ENCODE measurements at places on chromosomes 1 and 21. TPM values are rescaled to one million over a fixed set of nuclear protein-coding genes. Genes with fewer than 3 reads are reported as not detected.

DNA sequence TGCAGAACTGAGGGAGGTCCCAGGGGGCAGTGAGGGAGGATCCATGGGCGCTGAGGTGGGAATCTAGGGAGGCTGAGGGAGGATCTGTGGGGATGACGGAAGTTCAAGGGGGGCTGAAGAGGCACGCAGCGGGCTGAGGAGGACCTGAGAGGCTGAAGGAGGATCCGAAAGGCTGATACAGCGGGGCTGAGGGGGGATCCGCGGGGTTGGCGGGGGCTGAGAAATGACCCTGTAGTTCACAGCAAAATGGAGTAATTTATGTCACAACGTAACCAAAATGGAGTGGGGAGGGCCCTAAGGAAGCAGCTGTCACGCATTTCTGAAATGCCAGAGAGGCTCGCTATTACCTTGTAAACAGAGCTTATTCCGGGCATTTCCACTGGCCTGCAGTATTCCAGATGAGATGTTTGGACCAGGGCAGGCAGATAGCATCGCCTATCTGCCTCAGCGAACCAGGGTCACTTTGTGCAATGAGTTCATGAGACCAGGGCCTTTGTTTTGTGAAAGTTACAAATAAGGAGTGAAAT, 926 bp upstream of the MRPL55 start:
- H3K4me3 ChIP-seq = peak overlapping the region; percentile 89
- peaks cover 13% of the 10 kb centered on the region for H3K36me3 ChIP-seq
- no peak for DNase-seq
- no peak overlapping the region for H3K27ac ChIP-seq

GRCh38 chr1:32361674-32362473, 411 bp downstream of the FAM229A start:
- no peaks in the 10 kb centered on the region for H3K36me3 ChIP-seq
- H3K4me3 ChIP-seq = peak overlapping the region; percentile 52
- DNase-seq = peak; percentile 61
- peaks cover 44% of the 10 kb centered on the region for H3K27me3 ChIP-seq

ACTL8 gene
- 0.80 TPM for total RNA-seq

- no peaks in the 10 kb centered on the region for H3K36me3 ChIP-seq
- H3K27me3 ChIP-seq = no peaks in the 10 kb centered on the region
- no peaks in the 10 kb centered on the region for H3K4me1 ChIP-seq
These were observed 1414.3 kb upstream of the B3GALT2 start for GRCh38 chr1:194600716-194601115.

MPL gene
- 0.15 TPM for total RNA-seq

NBPF6 gene
- not detected for total RNA-seq

GRCh38 chr1:182658055-182658454, 26.3 kb downstream of the RGS8 start:
- H3K4me1 ChIP-seq = peaks cover 39% of the 10 kb centered on the region
- H3K36me3 ChIP-seq = no peaks in the 10 kb centered on the region
- DNase-seq = no peak
- no peak overlapping the region for H3K4me3 ChIP-seq

GRCh38 chr1:205794011-205794730, 18.8 kb downstream of the SLC41A1 start:
- no peak overlapping the region for H3K27ac ChIP-seq
- 0 out of 2 replicates have a peak, but pooled peaks cover 6% of the 10 kb centered on the region for H3K4me1 ChIP-seq
- no peaks in the 10 kb centered on the region for H3K27me3 ChIP-seq
- no peak overlapping the region for H3K4me3 ChIP-seq
- DNase-seq = no peak
- H3K36me3 ChIP-seq = peaks cover 51% of the 10 kb centered on the region

TMEM201 gene
- 26.7 TPM for total RNA-seq

DNA sequence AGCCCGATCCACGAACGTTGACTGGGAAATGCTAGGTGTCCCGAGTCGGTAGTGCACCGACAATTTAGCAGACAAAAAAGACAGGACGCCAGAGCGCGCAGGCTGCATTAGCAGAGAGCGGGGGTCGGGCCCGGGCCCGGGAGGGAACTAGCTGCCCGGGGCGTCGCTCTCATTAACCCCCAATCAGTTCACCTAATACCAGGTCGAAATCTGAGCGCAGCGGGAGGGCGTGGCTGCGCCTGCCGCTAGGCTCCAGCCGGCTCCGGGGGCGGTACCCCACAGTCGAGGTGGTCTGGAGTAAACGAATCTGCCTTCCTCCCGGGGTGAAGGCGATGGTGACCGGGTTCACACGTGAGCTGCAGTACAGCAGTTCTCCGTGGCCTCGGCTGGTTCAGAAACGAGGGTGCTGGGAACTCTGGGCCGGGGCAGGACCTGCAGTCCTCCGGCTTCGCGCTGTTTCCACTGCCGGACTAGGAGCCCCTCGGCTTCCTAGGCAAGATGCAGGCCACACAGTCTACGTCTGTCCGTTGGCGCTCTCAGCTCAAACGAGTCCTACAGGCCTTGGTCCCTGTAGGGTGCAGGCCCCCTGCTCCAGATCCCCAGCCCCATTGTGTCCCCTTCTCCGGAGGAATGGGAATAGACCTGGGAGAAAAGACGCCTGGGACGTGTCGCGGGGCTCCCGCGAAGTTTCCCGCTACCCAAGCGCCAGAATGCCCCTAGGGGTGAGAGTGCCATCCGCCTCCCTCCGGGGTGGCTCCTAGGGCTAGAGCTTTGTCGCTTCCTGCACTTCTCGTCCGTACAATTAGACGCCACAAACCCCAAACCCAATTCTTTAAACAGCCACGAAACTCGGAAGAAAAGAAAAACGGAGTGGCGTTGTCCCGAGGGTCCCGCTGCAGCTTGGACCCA, 2.0 kb downstream of the GFI1 start:
- peaks cover 3% of the 10 kb centered on the region for H3K36me3 ChIP-seq
- peaks cover 41% of the 10 kb centered on the region for H3K4me1 ChIP-seq
- H3K27ac ChIP-seq = no peak overlapping the region

WNT2B gene
- 1.0 TPM for total RNA-seq

DNA sequence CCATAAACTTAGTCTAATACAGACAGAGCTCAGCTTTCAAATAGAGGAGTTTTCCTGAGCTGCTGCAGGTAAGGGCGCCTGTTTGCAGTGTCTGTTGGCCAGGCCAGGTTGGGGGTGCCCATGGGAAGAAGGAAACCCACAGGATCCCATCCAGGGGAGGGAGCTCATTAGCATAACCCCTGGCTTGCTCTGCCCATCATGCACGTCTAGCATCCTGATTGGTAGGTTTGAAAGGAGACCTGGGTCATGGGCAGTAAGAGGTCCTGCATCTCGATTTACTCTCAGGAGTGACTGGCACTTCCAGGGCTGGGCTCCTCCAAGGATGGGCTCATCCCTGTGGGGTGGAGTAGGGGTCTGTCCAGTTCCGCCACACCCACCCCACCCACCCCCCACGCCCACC, 103.7 kb upstream of the CLDN14 start:
- H3K27ac ChIP-seq = no peak overlapping the region
- DNase-seq = no peak
- H3K27me3 ChIP-seq = no peaks in the 10 kb centered on the region
- H3K4me1 ChIP-seq = no peaks in the 10 kb centered on the region
- H3K4me3 ChIP-seq = no peak overlapping the region
- no peaks in the 10 kb centered on the region for H3K36me3 ChIP-seq

GRCh38 chr1:55203064-55203463, 12.1 kb downstream of the USP24 start:
- no peaks in the 10 kb centered on the region for H3K27me3 ChIP-seq
- no peak overlapping the region for H3K27ac ChIP-seq
- DNase-seq = no peak
- no peak overlapping the region for H3K4me3 ChIP-seq
- H3K4me1 ChIP-seq = peaks cover 48% of the 10 kb centered on the region
- peaks cover 23% of the 10 kb centered on the region for H3K36me3 ChIP-seq

- peak; percentile 60 for DNase-seq
- H3K36me3 ChIP-seq = peaks cover 8% of the 10 kb centered on the region
- peaks cover 38% of the 10 kb centered on the region for H3K27me3 ChIP-seq
- peak overlapping the region; percentile 82 for H3K27ac ChIP-seq
These were observed 618 bp downstream of the HNRNPR start for GRCh38 chr1:23343221-23344110.

MIXL1 gene
- 6.4 TPM for total RNA-seq

C1orf87 gene
- total RNA-seq = 0.16 TPM

DDR2 gene
- 0.85 TPM for total RNA-seq

GRCh38 chr1:223621312-223621734, 44.2 kb downstream of the CAPN8 start:
- DNase-seq = no peak
- H3K4me1 ChIP-seq = peaks cover 9% of the 10 kb centered on the region
- H3K27me3 ChIP-seq = no peaks in the 10 kb centered on the region
- H3K27ac ChIP-seq = no peak overlapping the region
- no peak overlapping the region for H3K4me3 ChIP-seq

CHRNB2 gene
- total RNA-seq = 1.6 TPM

DNA sequence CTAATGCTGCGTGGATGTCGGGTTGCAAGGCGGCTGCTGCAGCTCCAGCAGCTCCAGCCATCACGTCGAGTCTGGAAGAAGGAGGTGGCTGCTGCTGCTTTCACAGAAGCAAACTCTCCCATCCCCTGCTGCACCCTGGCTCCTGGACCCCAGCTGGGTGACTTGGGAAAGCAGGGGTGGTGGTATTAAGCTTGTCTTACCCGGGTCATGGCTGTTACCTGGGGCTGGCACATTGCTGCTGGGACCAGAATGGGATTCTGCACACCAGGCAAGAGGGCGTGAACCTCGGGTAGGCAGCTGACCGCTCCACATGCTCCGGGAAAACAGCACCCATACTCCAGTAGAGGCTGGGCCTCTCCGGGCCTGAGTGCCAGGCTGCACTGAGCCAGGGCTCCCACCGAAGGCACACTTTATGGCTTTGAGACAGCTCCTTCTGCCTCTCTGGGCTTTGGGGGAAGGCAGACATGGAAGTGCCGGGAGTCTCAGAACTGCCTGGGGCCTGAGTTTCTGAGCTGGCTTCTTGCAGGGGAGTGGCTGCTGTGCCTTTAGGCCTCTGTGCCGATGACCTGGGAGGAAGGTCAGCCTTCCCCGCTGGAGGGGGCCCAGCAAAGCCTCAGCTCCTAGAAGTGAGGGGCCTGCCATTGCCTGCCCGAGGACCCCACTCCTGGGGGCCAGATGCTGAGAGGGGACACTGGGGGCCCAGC, 1.2 kb downstream of the SMIM1 start:
- H3K4me3 ChIP-seq = peak overlapping the region; percentile 57
- H3K27me3 ChIP-seq = no peaks in the 10 kb centered on the region
- H3K27ac ChIP-seq = no peak overlapping the region
- no peak for DNase-seq
- peaks cover 23% of the 10 kb centered on the region for H3K4me1 ChIP-seq

DNA sequence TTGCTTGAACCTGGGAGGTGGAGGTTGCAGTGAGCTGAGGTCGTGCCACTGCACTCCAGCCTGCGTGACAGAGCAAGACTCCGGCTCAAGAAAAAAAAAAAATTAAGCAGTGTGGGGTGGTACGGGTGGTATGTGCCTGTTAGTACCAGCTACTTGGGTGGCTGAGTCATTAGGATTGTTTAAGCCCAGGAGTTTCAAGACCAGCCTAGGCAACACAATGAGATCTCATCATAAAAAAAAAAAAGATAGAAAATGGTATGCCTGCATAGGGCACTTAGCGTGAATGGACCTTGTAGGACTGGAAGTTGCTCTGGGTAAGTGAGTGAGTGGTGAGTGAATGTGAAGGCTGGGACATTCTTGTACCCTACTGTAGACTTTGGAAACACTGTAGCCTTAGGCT, 37.0 kb downstream of the TBCE start:
- H3K4me1 ChIP-seq = peaks cover 6% of the 10 kb centered on the region
- peaks cover 10% of the 10 kb centered on the region for H3K36me3 ChIP-seq
- no peaks in the 10 kb centered on the region for H3K27me3 ChIP-seq
- no peak overlapping the region for H3K4me3 ChIP-seq
- peak overlapping the region; percentile 81 for H3K27ac ChIP-seq

DNA sequence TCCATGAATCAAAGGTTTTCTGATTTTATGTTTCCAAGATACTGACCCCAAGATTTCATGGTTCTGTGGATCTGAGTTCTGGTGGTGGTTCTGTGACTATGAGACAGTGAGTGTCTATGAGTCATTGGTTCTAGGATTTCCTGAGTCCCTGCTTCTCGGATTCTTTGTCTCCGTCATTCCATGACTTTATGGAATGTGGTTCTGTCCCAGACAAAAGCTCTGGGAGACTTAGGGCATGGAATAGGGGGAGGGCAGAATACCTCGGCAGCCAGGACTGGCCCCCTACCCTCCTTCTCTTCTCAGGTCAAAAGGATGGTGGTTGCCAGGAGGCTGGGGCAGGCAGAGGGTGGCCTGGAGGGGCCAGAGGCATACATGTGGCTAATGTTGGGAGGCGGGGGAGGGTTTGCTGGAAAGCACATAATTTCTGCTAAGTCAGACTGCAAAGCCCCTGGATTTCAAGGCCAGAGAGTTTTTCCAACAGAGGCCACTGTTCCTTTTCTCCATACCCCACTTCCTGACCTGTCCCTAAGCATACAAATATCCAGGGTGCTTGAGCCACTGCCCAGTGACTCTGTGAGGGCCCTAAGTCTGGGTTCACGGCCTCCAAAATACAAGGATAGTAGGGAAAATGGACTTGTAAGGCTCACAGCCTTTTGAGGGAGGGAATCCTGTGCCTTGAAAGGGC, 17.2 kb downstream of the CDCP2 start:
- H3K27me3 ChIP-seq = peaks cover 3% of the 10 kb centered on the region
- H3K4me1 ChIP-seq = peaks cover 35% of the 10 kb centered on the region

GNG4 gene
- 40.8 TPM for total RNA-seq

GRCh38 chr1:95793893-95794292, 559.9 kb downstream of the RWDD3 start:
- peak; percentile 45 for DNase-seq
- H3K4me1 ChIP-seq = peaks cover 10% of the 10 kb centered on the region
- H3K4me3 ChIP-seq = no peak overlapping the region
- H3K27ac ChIP-seq = peak overlapping the region; percentile 21
- H3K27me3 ChIP-seq = peaks cover 11% of the 10 kb centered on the region

- H3K36me3 ChIP-seq = no peaks in the 10 kb centered on the region
- DNase-seq = no peak
- H3K27me3 ChIP-seq = no peaks in the 10 kb centered on the region
- H3K4me3 ChIP-seq = peak overlapping the region; percentile 97
- peaks cover 8% of the 10 kb centered on the region for H3K4me1 ChIP-seq
These were observed 536 bp downstream of the HMGCL start for GRCh38 chr1:23824711-23825075.

GRCh38 chr1:248703674-248704073, 1.1 kb upstream of the OR14I1 start:
- H3K27me3 ChIP-seq = peaks cover 18% of the 10 kb centered on the region
- no peak overlapping the region for H3K27ac ChIP-seq
- no peak overlapping the region for H3K4me3 ChIP-seq
- H3K36me3 ChIP-seq = peaks cover 44% of the 10 kb centered on the region
- H3K4me1 ChIP-seq = no peaks in the 10 kb centered on the region

DNA sequence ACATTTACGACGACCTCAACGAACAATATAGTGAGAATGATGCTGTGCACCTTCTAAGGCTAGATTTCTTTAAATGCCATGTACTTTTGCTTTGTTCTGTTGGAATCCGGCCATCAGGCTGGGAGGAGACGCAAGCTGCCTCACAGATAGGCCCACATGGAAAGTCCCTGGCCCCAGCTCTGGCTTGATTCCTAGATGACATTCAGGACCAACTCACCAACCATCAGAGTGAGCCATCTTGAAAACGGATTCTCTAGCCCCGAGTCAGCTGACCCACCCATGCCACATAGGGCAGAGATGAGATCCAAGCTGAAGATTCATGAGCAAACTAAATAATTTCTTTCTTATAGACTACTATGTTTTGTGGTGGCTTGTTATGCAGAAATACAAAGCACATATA, 164.4 kb downstream of the ZNF281 start:
- no peaks in the 10 kb centered on the region for H3K36me3 ChIP-seq
- no peak overlapping the region for H3K27ac ChIP-seq
- H3K27me3 ChIP-seq = no peaks in the 10 kb centered on the region
- H3K4me3 ChIP-seq = no peak overlapping the region
- DNase-seq = no peak
- H3K4me1 ChIP-seq = peaks cover 26% of the 10 kb centered on the region

GRCh38 chr1:235883261-235883927, 16.7 kb upstream of the LYST start:
- no peak overlapping the region for H3K4me3 ChIP-seq
- H3K36me3 ChIP-seq = no peaks in the 10 kb centered on the region
- no peak overlapping the region for H3K27ac ChIP-seq
- no peak for DNase-seq
- no peaks in the 10 kb centered on the region for H3K4me1 ChIP-seq
- H3K27me3 ChIP-seq = 0 out of 2 replicates have a peak, but pooled peaks cover 3% of the 10 kb centered on the region

All from WTC11 (cell line).